ENCODE measurements at places on chromosomes 12 and 14. TPM values are rescaled to one million over a fixed set of nuclear protein-coding genes. Genes with fewer than 3 reads are reported as not detected.

Gene CLEC12A
- total RNA-seq, result not detected

Gene MYF5
- not detected for total RNA-seq

Gene SPX
- 8.3 TPM for total RNA-seq

Gene SYCP3
- total RNA-seq, result not detected

Gene TAOK3
- 11.4 TPM for total RNA-seq

Gene BMP4
- 1.3 TPM for total RNA-seq

Gene ASCL1
- total RNA-seq, result not detected

Gene SLC7A7
- 1.3 TPM for total RNA-seq

Gene MIP
- not detected for total RNA-seq

Gene ACRBP
- 0.28 TPM for total RNA-seq

Gene ACSS3
- not detected for total RNA-seq

Gene ANGEL1
- total RNA-seq, result 6.8 TPM

Gene PTPRO
- total RNA-seq, result 0.21 TPM

Gene MSI1
- not detected for total RNA-seq

Gene KRT85
- total RNA-seq, result not detected

Gene IRF9
- 10.6 TPM for total RNA-seq

Gene BDKRB2
- 3.9 TPM for total RNA-seq

Gene ZC3H10
- total RNA-seq, result 2.2 TPM

Gene IFNG-AS1
- not detected for total RNA-seq

Gene ACAD10
- 14.8 TPM for total RNA-seq

Gene FAM181A
- 0.99 TPM for total RNA-seq

Gene MORN3
- not detected for total RNA-seq

Gene TAS2R19
- total RNA-seq, result 0.65 TPM

Gene SLC25A3
- 712 TPM for total RNA-seq

Gene FAM161B
- 1.3 TPM for total RNA-seq

All from airway epithelial cell (primary cell).